CD4-positive, alpha-beta T cell treated with Interleukin-17A for 1 hour (primary cell): ENCODE measurements at places on chromosomes 7 and 10.

DNA sequence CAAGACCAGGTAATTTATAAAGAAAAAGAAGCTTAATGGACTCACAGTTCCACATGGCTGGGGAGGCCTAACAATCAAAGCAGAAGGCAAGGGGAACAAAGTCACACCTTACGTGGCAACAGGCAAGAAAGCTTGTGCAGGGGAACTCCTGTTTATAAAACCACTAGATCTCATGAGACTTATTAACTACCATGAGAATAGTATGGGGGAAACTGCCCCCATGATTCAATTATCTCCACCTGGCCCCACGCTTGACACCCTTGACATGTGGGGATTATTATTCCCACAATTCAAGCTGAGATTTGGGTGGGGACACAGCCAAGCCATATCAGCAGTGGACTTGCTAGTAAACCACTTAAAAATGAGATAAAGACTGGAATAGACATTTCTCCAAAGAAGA is 451.7 kb downstream of the DNAJB9 start:
- DNase-seq, result no peak

- no peak for DNase-seq
Measured at GRCh38 chr10:3647074-3647473, 137.9 kb downstream of the KLF6 start.

GRCh38 chr10:125846894-125847293 is 23.5 kb downstream of the BCCIP start:
- DNase-seq, result no peak

DNA sequence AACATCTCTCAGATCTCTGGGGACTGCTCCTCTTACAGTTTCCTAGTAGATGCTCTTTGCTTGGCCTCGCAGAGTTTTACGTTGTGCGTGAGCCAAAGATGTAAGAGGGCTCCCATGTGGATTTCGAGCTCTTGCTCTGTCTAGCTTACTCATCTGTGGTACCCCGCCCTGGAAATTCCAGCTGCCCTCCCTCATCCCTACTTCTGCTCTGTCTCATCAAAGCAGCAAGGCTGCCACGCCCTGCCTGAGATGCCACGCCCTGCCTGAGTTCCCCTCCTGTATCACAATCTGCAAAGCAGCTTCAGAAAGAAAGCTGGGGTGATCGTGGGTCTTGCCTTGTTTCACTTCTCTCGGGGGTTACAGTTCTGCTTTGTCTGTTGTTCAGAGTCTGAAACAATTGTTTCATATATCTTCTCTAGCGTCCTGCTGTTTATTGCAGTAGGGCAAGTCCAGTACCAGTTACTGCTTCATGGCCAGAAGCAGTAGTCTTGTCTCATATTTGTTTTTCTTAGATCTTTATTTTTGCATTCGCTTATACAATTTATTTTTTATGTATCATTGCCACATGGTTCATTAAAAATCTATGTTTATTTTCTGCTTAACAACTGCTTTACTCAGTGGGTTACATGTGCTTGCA is 36.1 kb upstream of the CCNY start:
- peak; percentile 26 for DNase-seq

- no peak for DNase-seq
Measured at GRCh38 chr10:16799621-16800020, 17.6 kb downstream of the RSU1 start.

DNA sequence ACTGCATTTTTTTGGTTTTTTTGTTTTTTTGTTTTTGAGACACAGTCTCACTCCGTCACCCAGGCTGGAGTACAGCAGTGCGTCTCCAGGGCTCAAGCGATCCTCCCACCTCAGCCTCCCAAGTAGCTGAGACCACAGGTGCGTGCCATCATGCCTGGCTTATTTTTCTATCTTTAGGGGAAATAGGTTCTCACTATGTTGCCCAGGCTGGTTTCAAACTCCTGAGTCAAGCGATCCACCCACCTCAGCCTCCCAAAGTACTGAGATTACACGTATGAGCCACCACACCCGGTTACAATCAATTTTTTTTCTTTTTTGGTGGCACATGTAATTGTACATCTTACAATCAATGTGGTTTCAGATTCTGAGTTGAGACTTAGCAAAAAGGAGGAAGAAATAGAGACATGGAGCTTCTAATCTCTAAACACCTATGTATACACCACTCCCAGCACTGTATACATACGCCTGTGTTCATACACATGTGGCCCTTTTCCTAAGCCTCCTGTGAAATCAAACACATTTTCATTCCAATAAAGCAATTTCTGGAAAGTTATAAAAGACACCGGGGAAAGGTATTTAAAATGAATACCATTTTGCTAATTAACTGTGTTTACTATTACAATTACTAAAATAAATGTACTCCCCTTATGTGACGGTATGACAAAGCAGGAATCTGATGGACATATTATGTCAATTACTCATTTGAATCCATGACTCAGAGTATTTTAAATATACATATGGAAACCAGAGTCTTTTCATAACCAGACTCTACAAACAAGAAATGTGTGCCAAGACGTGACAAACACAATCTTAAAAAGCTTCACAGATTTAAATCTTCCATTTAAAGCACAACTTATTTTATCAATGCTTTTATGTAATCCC is 40.9 kb downstream of the SMURF1 start:
- no peak for DNase-seq

DNA sequence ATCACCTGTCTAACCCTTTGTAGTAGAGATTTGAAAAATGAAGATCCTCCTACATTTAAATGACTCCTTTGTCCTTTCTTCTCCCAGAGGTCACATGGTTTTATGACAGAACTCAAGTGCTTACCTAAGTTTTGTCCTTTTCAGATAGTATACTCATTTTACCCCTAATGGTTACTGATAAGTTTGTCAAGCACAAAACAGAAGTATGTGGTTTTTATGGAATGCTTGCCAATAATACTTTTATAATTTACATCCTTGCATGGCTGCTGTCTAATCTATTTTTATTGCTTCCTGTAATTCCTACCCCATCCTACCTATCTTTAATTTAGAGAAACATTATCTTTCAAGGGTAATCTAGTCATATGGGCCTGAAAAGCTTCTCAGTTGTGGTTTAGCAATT is 37.5 kb downstream of the HELLS start:
- DNase-seq, result no peak

DNA sequence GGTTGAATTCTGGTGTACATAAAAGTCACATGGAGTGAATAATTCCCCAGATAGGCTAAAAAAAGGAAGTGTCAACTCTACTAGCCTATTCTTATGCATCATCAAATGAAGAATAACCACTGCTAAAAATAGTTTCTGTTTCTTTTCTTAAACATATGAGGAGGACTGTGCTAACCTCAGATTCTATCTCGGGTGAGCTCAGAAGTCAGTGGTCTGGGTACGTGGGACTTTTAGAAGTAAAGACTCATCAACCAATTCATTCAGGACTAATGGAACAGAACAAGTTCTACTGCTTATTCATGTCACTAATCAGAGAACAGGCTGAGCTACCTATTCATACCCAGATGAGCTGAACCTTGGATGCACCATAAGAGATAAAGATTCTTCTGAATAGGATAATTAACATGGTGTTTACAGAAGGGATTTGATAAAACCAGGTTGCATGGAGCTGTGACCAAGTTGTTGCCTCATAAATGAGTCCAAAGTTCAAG is 9.5 kb upstream of the ASAH2 start:
- DNase-seq, result peak; percentile 35

GRCh38 chr10:70493660-70494234 is 15.2 kb downstream of the PALD1 start:
- no peak for DNase-seq

DNA sequence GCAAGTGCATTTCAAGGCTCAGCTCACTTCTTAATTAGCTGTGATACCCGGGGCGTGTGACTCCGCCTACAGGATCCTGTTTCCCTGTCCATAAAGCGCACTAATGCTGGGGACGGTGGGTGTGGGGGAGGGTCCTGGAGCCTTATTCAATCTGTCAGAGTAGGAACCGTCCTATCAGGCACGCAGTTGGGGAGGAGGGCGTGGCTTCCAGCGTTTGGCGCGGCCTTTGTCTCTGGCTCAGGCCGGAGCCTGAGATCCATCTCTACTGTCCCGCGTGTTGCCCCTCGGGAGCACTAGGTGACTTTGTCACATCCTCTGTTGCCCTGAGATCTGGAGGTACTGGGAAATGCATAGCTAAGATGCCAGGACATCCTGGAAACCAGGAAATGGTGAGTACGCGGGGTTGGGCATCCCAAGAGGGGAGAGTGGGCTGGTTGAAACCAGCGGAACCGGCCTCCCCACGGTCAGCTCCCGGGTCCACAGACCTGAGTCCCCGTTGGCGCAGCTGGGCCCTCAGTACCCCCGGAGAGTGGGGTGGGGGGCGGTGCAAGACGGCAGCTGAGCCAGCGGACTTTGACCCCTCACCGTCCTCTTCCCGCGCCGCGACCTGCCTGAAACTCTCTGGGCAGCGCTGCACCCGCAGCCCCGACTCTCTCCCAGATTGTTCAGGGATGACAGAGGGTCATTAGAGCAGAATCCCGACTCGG is 104.4 kb upstream of the ZNF92 start:
- peak; percentile 8 for DNase-seq

GRCh38 chr7:28432105-28432504 is 19.8 kb downstream of the CREB5 start:
- no peak for DNase-seq

DNA sequence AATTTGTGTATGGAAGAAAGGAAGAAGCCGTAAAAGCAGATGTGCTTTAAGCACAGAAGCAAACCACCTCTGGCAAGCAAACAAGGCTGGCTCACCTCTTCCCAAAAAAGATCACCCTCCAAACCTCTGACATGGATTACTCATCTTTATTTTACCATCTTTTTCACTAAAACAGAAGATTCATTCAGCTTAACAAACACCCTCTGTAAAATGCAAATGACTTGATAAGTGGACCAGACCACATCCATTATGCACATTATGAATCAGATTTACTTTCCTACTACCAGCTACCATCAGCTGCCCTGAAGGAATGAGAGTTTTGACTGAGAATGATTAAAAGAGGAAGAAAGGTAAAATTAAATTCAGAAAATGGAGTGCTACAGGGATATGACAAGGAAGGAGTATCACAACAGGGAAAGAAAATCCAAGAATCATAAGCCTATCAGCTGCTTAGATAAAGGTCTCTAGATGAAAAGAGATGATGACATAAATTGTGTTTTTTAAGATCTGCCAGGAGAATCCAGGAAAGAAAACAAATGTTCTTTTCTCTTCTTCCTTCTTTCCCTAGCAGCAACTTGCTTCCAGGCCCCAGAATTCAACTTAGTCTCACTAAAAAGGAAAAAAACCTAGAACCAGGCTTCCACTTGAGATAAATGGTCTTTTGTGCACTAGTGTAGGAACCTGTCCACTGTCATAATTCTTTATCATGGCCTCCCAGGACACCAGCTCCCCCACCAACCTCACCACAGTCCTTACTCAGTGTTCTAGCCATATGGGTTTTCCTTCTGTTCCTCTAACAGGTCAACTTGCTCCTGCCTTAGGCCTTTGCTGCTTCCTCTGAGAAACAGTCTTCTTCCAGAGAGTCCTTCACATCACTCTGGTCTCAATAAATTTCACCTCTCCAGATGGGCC is 47.4 kb downstream of the JAZF1 start:
- DNase-seq, result no peak
